ENCODE measurements at places on chromosomes 2 and 18. TPM values are rescaled to one million over a fixed set of nuclear protein-coding genes. Genes with fewer than 3 reads are reported as not detected.
A peak's percentile ranks its signal among the peaks of the same experiment; 100 is the strongest.

DNA sequence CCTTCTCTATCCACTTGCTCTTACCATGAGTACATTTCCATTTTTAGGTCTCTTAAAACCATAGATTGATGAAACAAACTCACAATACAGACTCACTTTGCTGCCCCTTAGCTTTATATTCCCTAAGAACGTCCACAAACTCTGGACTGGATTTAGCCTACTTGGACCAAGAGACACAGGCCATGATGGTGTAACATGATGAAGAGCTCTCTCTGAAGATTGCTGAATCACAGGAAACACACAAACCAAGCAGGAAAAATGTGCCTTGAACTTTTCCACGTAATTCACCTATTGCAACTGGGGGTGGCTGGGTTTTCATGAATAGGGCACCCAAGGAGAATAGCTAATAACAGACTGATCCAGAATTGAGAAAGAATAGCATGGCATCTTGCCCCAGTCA, 201.7 kb upstream of the RBBP8 start:
- no peak for DNase-seq

- DNase-seq, result no peak
Measured at GRCh38 chr2:30181176-30181575, 34.4 kb downstream of the YPEL5 start.

- no peak for DNase-seq
Measured at GRCh38 chr18:393574-393957, 106.9 kb downstream of the COLEC12 start.

- DNase-seq, result peak; percentile 85
Measured at GRCh38 chr18:2570772-2571199, 519 bp downstream of the METTL4 start.

GRCh38 chr2:61055557-61055956, 10.1 kb upstream of the SANBR start:
- DNase-seq, result no peak

GRCh38 chr2:118668431-118669424, 178.7 kb downstream of the EN1 start:
- peak; percentile 98 for DNase-seq

DNA sequence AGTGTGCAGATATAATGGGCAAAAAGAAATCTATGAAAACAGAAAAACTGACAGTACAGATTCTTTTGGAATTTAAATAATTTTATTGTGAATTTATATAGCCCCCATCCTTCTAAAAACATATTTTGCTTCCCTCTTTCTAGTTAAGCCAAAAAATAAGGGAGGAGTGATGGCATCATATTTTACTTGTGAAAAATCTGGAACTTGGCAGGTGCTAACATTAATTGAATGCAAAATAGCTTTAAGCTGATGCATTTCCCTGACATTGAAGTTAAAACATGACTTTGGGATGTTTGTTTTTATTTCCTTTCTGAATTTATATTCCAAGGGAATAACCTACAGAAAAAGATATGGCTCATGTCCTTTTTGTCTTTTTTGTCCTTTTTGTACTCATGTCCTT, 82.6 kb upstream of the RBM44 start:
- DNase-seq, result peak; percentile 36

GRCh38 chr2:14633061-14633460, 544 bp downstream of the LRATD1 start:
- DNase-seq, result no peak

- peak; percentile 91 for DNase-seq
Measured at GRCh38 chr2:219469186-219469724, 29.4 kb upstream of the GMPPA start.

GRCh38 chr2:237663517-237664110, 36.2 kb downstream of the LRRFIP1 start:
- no peak for DNase-seq

DNA sequence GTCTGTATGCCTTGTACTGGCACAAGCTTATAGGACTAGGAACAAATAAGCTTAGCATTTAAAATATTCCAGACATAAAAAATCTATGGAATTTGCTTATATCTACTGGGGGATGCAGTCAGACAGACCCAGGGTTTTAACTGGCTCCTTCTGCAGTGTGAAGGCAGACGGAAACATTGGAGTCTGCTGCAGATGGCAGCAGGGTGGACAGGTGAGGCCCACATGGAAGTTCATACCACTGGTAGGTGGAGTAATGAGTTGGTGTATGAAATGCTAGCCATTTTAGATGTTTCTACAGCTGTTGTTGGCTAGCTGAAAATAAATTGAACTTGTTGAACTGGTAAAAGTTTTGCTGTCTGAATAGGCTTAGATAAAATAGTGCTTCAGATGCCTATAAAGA, 17.7 kb downstream of the SPTBN1 start:
- DNase-seq, result no peak

DNA sequence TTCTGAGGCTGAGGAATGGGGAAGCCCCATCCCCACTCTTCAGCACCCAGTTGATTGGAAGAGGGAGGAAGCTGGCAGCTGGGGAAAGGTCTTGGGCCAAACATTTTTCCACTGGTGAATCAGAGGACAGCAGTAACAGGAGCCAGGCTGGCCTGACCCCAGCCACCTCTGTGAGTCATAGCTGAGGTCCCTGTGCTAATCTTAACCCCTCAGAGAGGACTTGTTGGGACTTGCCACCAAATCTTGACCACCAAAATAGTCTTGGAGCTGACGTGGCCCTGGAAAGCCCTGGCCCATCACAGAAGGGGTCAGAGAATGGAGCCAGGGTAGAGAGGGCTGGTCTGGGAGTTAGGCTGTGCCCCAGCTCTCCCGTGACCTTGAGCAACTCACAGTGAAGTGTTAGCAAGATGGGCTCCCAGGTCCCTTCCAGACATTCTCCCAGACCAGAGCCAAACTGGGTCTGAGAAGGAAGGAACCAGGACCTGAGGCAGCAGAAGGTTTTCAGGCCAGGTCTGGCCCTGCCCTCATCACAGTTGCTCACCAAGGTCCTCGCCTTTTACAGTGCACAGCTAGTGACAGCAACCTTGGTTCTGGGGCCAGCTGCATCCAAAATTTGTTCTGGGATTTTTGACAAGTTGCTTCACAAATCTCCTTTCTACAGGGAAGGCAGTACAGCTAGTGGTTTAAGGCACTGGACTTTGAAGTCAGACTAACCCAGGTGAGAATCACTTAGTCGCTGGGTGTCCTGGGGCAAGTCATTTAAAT, 266.6 kb downstream of the CYP26B1 start:
- peak; percentile 79 for DNase-seq

DNA sequence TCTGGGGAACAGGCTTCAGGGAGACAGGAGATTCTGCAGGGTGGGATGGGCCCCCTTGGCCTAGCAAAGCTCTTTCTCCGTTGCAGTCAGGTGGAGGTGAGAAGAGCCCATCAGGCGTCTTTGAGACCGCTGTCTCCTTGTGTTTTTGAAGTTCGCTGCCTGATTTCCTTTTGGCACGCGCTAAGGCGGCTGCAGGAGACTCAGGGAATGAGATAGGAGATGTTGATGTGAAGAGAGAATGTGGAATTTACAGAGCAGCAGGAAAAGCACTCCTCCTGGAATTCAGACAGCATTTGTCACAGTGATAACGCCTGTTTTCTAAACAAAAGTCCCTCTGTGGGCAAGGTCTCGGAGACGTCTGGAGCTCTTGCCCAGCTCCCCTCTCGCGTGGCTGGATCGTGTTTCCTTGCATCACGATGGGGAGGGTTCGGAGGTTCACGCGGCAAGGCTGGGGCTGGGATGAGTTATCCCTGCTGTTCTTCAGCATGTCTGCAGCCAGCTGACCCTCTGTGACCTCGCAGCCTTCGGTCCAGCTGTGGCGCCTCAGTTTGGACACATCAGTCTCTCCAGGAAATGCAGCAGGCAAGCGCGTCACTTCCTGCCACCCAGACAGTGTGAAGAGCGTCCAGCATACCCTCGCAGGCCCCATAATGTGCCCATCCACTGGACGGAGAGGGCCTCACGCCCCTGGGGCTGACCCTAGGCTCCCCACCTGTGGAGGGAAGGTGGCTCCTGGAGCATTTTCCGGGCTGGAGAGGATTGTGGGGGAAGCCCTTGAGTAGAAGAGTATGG, 30.2 kb downstream of the GLI2 start:
- peak; percentile 63 for DNase-seq

DNA sequence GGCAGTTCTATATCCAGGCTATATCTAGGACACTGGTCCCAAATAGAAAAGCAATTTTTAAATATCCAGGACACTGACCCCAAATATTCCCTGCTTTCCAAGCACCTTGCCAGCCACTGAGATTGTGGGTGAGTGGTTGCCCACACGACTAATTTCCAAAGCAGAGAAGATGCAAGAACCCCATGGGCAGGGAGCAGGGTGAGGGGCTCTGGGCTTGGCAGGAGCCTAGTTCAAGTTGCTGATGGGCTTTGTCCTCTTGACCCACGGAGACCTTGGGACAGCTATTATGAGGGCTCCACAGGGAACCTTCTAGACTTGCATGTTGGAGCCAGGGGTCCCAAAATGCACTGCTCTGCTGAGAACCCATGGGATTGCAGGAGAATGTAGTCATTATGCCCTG, 146.0 kb upstream of the SMAD2 start:
- no peak for DNase-seq

- DNase-seq, result no peak
Measured at GRCh38 chr2:231887756-231888155, 38.4 kb downstream of the NPPC start.

GRCh38 chr2:178592655-178593054, 112.4 kb downstream of the PLEKHA3 start:
- DNase-seq, result peak; percentile 18

GRCh38 chr2:113677330-113677729, 50.3 kb downstream of the RABL2A start:
- no peak for DNase-seq

GRCh38 chr2:20702563-20702962, 35.6 kb downstream of the GDF7 start:
- DNase-seq, result no peak

DNA sequence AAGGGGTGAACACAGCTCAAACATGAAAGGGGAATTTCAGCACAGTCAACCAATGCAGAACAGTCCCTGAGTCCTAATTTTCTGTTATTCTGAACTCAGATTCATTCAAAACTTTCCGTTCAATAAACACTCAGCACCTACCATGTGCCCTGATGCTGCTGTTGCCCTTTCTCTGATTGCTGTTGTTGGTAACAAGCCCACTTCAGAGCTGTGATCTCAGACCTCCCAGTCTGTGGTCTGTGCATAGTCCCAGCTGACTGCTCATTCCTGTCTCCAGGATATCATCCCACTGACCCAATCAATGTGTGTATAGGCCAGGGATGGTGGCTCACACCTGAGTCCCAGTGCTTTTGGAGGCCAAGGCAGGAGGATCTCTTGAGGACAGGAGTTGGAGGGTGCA, 82.7 kb upstream of the SLC35G4 start:
- no peak for DNase-seq

DNA sequence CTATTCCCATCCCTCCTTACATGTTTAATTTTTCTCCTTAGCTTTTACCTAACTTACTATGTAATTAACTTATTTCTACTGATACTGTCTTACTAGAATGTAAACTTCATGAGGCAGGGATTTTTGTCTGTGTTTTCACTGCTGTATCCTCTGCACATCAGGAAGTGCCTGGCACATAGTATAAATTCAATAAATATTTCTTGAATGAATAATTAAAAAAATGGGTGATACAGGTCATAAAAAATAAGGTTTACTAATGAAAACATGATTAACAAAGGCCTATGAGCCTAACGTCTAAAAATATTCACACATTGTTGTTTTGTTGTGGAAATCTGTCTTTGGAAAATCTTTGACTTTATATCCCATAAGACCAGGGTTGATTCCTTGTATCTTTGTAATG, 4.5 kb downstream of the RBKS start:
- peak; percentile 26 for DNase-seq

DNA sequence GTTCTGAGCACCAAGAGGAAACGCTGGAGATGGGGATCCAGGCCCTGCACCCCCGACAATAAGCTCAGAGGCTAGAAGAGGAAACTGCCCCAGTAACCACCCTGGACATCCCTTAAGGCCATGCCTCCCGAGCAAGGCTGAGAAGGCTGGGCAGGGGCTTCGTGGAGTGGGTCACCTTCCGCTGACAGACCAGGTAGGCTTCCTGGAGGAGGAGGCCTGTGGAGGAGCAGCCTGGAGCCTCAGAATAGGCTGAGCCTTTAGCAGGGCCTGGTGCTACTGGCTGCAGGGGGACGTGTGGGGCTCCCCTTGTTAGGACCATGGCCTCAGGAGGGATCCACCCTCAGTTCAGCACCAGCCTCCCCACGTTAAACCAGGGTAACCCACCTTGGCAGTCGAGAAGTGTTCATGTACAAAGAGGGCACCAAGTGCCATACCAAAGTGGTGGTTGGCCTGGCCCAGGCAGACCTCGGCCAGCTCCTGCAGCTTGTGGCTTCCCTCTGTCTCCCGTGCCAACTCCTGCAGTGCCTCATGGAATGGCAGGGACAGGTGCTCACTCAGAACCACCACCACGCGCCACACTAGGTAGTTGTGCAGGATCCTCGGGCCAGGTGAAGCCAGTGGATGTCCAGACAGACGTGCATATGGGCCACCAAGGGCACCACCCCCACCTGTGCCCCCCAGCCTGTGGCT, 28.5 kb upstream of the ALPP start:
- DNase-seq, result no peak

GRCh38 chr2:119367472-119368099, 809 bp downstream of the DBI start:
- peak; percentile 49 for DNase-seq

DNA sequence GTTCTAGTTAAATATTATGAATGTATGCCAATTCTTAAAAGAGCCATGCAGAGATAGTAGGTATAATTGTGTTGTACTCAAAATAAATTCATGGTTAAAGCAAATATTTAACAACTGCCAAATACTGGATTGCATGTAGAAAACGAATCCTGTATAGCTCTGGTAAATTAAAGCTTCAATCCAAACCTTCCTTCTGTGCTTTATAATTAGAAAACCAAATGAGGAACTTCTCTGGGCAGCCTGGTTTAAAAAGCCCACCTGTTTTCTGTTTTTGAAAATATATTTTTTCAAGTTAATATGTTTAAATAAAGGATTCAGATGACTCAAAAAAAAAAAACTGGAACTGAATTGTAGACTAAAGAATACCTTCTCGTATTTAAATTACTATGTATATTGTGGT, 48.3 kb upstream of the ITGA4 start:
- DNase-seq, result no peak

DNA sequence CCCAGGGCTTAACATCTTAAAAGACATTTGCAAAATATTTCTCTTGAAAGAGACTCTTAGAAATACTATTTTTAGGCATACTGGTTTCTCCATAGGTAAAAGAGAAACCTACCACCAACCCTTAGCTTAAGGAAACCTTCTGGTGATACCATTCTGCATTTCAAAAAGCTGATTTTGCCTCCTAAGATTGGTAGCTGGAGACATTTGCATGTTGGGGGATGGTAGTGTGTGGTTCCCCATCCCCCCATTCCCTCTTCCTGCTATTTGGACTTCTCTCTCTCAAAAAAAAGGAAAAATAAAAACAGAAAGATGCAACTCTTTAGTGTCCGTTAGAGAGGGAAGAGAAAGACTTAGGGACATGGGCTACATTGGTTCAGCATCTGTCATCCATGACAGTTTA, 4.2 kb downstream of the LRRTM1 start:
- no peak for DNase-seq

- DNase-seq, result no peak
Measured at GRCh38 chr2:76193089-76193488, 482.4 kb upstream of the GCFC2 start.

The RRM2 gene
- total RNA-seq, result 23.5 TPM

The GPR17 gene
- not detected for total RNA-seq

The CCDC68 gene
- not detected for total RNA-seq

The C1GALT1C1L gene
- total RNA-seq, result not detected

The UGT1A3 gene
- total RNA-seq, result not detected

The DLX1 gene
- total RNA-seq, result 3.8 TPM

The ABCB11 gene
- not detected for total RNA-seq

The EIF2B4 gene
- total RNA-seq, result 26.6 TPM

The AP1S3 gene
- 1.8 TPM for total RNA-seq

The SERPINB4 gene
- total RNA-seq, result not detected

The FOXD4L1 gene
- total RNA-seq, result not detected

The PLEK gene
- total RNA-seq, result not detected

The C2orf80 gene
- not detected for total RNA-seq
